C1 segment of cervical spinal cord (tissue), 14 donors: ENCODE measurements at places on chromosomes 11 and 22.
A peak's percentile ranks its signal among the peaks of the same experiment; 100 is the strongest.

GRCh38 chr11:71329786-71330185, 77.4 kb upstream of the SHANK2 start:
- DNase-seq: no peak

- DNase-seq: no peak
These were observed 4.5 kb downstream of the MAJIN start for GRCh38 chr11:64967375-64967774.

DNA sequence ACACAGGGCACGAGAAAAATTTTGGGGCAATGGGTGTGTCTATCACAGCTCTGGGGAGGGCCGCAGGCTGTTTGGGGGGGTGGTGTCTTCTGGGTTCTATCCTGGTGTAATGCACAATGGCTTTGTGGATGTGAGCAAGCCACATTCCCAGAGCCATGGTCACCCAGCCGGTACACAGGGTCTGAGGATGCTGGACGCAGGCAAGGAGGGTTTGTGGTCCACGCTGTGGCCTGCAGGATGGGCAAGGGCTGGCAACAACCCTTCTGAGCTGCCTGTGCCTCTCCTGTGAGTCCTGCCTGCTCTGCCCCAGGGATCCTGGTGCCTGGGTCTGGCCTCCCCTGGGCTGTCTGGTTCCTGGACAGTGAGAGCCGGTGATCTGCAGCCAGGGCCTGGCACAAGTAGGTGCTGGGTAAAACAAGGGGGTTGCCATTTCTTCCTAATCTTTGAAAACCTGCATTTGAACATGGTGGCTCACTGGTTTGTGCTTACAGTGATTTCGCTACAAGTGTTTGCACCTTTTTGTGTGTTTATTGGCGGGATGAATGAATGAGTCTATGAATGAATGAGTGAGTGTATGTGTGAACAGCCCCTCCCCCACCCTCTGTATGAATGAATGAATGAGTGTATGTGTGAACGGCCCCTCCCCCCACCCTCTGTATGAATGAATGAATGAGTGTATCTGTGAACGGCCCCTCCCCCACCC, 4.4 kb upstream of the MRPL23 start:
- DNase-seq: no peak

DNA sequence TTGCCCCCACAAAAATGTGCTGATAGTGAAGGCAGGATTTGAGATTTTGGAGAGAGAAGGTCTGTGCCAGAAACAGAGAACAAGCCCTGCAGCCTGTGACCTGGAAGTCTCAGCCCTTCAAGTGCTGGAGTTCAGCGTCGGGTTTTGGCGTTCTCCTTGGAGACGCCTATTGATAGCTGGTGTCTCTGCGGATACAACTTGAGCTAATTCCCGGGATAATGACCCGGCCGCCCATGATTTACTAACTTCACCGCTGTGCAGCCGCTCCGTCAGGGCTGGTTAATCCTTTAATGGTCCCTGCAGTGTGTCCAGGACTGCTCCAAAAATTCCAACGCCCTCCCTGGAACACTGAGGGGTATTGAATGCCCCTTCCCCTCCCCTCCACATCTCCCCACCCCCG, 76.6 kb downstream of the WT1 start:
- no peak for DNase-seq

DNA sequence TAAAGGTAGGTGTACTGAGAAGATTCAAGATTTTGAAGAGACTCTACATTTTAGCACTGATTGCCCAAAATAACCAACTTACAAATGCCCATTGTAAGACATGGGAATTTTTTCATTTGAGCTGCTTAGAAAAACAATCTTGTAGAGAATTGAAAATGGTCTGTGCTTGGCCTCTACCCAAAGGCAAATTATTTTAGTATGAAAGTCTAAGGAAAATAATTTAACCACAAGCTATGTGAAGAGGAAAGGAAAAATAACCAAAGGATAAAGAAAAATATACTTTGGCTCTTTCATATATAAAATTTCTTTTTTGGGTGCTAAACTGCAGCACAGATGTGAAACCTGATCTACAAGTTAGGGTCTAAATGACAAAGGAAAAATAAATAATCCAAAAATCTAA, 54.9 kb downstream of the ME3 start:
- no peak for DNase-seq

- no peak for DNase-seq
These were observed 105.5 kb upstream of the PARVA start for GRCh38 chr11:12271826-12272366.

- DNase-seq: no peak
These were observed 51.4 kb downstream of the ADAMTS15 start for GRCh38 chr11:130499828-130500227.

GRCh38 chr22:20111045-20111688, 4.7 kb upstream of the RANBP1 start:
- no peak for DNase-seq

DNA sequence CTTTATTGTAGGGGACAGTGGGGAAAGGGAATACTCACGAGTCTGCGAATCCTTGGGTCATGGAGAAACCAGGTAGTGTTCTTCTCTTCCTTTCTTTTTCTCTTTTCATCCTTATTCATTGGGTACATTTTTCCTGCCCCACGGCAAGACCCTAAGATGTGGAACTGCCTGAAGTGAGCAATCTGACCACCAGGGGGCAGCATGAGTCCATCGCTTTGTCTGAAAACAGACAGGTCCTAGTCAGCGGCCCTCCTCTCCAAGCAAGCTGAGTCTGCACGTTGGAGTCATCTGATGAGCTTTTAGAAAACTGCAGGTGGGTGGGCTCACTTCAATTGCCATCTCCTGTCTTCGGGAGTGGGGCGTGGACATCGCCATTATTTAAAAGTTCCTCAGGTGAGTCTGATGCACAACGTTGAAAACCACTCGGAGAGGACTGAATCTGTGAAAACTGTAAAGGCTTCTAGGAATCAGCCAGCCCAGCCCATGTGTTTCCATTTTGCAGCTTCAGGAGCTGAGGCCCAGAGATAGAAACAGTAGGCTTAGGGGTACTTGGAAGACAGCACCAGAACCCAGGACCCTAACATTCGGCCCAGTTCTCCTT, 34.0 kb upstream of the FBXO3 start:
- peak; percentile 75 for DNase-seq

- no peak for DNase-seq
These were observed 30.1 kb downstream of the SMCO4 start for GRCh38 chr11:93512949-93513667.

DNA sequence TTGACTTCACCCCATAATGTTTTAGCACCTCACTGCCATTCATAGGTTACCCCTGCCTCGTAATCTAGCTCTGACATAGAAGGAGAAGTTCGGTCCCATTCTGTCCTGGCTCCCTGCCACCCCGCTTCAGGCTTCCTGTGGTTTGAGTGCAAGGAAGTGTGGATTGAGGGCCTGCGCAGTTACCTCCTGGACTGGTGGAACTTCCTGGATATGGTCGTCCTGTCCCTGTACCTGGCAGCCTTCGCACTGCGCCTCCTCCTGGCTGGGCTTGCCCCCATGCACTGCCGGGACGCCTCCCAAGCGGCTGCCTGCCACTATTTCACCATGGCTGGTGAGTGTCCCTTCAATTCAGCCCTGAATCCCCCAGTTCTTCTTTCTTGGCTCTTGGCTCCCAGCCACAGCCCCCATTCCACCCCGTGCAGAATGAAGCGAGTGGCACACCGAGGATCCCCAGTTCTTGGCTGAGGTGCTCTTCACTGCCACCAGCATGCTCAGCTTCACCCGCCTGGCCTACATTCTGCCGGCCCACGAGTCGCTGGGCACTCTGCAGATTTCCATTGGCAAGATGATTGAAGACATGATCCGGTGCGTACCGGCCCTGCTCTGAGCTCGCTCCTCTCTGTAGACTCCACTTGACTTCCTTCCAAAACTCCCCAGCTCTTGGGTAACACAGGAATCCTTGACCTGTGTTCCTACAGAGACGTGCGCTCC, 15.4 kb downstream of the ART5 start:
- DNase-seq: no peak

GRCh38 chr11:64352995-64353714, 5.8 kb upstream of the RPS6KA4 start:
- DNase-seq: no peak

DNA sequence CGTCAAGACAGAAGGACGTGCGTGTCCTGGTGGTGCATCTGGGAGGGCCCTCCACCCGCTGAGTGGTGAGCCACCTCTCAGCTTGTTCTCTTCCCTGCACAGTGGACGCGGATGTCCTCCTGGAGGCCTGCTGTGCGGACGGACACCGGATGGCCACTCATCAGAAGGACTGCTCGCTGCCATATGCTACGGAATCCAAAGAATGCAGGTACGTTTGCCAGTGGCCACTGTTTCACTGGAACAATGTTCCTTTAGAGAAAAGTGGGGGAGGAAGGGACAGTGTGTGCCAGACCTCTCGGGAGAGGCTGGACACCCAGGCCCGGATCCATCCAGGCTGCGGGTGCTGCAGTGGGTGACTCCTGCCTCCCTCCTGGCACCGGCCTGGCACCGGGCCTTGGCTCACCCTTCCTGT, 15.9 kb downstream of the FBLN1 start:
- DNase-seq: no peak

GRCh38 chr22:29518427-29518826, 35.1 kb downstream of the THOC5 start:
- DNase-seq: no peak

- no peak for DNase-seq
These were observed 21.1 kb downstream of the EIF3L start for GRCh38 chr22:37870273-37870672.

- no peak for DNase-seq
These were observed 20.2 kb upstream of the LRRC32 start for GRCh38 chr11:76690736-76691135.

GRCh38 chr11:98062714-98063113, 958.0 kb upstream of the CNTN5 start:
- no peak for DNase-seq

- DNase-seq: no peak
These were observed 10.9 kb downstream of the SMC1B start for GRCh38 chr22:45402466-45402985.

GRCh38 chr11:77598195-77598594, 8.4 kb downstream of the AQP11 start:
- no peak for DNase-seq

DNA sequence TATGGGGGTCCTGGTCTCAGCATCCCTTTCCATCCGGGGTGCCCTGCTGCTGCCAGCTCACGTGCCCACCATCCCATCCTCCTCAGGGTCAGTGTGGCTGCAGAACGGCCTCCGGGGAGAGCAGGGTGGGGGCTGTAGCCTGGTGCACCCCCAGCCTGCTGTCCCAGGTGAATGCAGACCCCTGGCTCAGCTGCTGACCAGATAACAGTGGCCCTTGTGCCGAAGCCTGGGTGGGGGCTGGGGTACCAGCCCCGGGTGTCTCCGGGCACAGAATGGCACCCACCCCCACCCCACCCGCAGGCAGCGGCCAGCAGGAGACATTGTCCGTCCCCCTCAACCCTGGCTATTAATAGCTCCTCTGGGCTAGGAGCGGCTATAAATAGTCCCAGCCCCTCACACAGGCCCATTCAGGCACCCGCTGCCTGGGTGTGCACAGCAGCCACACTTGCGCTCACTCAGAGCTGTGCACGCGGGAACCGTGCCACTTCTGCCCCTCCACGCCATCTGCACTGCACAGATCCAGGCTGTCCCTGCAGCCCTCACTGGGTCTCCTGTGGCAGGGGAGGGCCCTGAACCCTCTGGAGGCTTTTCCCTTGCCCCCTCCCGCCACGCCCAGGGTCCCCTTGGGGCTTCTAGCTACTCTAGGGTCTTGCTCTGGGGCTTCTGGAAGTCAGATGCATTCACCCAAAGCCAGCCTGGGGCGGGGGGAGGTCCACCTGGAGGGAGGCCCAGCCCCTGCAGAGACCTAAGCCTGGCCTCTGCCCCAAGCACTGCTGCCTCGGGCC, 18.7 kb downstream of the CRELD2 start:
- peak; percentile 88 for DNase-seq

DNA sequence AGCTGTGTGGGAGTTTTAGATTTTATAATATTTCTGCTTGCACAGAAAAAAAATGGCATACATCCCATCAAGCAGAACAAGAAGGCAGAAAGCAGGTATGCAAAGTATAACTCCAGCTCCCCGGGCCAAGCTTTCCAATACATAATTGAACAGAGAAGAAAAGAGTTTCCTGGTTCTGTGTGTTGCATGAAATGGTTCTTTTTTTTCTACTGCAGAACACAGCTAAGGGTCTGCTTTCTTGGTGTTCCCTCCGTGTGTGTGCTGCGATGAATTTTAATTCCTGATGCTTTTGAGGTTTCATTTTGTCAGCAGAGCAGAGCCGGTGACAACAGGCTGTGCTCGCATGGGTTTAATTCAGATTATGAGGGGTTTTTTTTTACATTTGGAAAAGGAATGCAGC, 70.7 kb upstream of the TTC12 start:
- no peak for DNase-seq

GRCh38 chr11:30960387-30960992, 374.3 kb upstream of the MPPED2 start:
- no peak for DNase-seq

GRCh38 chr11:47417712-47418111, 8.5 kb downstream of the PSMC3 start:
- no peak for DNase-seq

GRCh38 chr11:35160902-35161597, 22.1 kb downstream of the CD44 start:
- no peak for DNase-seq

DNA sequence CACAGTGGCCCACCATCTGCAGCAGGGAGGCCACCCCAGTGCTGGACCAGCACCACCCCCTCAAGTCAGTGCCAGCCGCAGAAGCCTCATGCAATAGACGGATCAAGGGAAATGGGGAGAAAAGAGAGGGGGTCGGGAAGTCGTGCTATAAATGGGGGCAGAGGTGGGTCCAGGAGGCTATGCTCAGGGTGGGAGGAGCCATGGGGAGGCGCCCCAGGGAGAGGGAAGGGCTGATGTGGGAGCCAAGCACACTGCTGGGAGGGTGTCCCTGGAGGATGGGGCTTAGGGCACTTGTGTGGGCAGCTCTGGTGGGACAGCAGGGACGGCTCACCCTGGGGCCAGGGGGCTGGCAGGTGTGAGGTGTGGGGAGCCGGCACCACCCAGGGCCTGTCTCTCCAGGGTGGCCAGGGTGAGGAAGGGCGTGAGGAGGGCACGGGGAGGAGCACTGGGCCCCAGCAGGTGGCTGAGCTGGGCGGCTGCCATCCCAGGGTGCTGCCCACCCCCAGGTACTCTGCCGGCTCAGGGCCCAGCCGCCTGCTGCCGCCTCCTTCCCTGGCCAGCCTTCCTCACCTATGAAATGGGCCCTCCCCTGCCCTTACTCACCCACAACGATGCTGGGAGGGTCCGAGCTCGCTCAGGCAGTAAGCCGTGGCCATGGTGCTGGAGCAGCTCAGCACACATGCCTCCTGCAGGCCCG, 18.0 kb downstream of the PHLDA2 start:
- no peak for DNase-seq

DNA sequence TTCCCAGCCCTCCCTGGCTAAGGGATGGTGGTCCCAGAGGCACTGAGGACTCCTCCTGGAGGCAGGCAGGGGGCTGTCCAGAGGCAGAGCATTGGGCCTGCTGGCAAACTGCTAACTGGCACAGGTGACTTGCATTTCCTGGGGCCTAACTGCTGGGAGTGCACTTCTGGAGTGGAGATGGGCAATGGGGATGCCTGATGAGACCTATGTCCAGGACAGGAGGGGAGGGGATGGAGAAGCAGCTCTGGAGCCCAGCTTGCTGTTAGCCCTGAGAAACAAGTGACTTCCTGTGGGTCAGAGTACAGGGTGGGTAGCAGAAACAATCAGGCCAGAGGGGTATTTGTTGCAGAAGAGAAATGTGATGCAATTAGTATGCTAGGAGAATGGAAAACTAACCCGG, 253.2 kb downstream of the ST3GAL4 start:
- DNase-seq: no peak
